ENCODE measurements at places on chromosomes 5 and 9. TPM values are rescaled to one million over a fixed set of nuclear protein-coding genes. Genes with fewer than 3 reads are reported as not detected.

Gene PKD2L2
- total RNA-seq = not detected

Gene PCDHGA1
- not detected for total RNA-seq

Gene NEURL1B
- 131 TPM for total RNA-seq

Gene IRX1
- 10.3 TPM for total RNA-seq

Gene CTNNA1
- 310 TPM for total RNA-seq

Gene ROR2
- 0.32 TPM for total RNA-seq

Gene PTCH1
- total RNA-seq = 25.2 TPM

Gene DELE1
- 40.7 TPM for total RNA-seq

Gene SLC6A3
- not detected for total RNA-seq

Gene ELAVL2
- total RNA-seq = not detected

Gene CCL27
- 9.3 TPM for total RNA-seq

Gene IL4
- total RNA-seq = not detected

Gene ADAM19
- total RNA-seq = 11.7 TPM

Gene PCDHA10
- 2.0 TPM for total RNA-seq

Gene MCCC2
- 13.8 TPM for total RNA-seq

Gene LTC4S
- total RNA-seq = 91.7 TPM

Gene NMUR2
- total RNA-seq = not detected

Gene HTR4
- 0.21 TPM for total RNA-seq

Gene PCDHGA10
- 4.4 TPM for total RNA-seq

Gene SPINK14
- not detected for total RNA-seq

Gene TNFSF15
- under 0.01 TPM for total RNA-seq

Gene TAS2R1
- not detected for total RNA-seq

Measured in ascending aorta (tissue), 2 donors.